ENCODE measurements at places on chromosomes 16 and 17.

DNA sequence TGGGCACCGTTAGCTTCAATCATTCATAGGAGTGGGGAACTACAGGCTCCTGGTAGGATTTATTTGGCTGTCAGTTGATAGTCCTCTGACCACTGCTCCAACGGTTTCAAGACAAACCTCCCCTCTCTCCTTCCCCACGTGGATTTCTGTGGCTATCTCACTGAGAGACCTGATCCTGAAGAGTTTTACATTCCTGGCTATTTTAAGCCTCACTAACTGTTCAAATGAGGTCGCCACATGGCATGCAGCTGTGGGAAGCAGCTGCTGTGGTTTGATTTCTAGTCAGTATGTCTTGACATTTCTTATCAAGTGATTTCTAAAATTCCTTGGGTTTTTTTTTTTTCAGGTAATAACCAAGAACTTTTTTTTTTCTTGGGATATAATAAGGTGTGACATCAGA is 38.3 kb downstream of the CDK5R1 start:
- DNase-seq: no peak

GRCh38 chr17:74212209-74212912 is 1.0 kb upstream of the TTYH2 start:
- no peak for DNase-seq

DNA sequence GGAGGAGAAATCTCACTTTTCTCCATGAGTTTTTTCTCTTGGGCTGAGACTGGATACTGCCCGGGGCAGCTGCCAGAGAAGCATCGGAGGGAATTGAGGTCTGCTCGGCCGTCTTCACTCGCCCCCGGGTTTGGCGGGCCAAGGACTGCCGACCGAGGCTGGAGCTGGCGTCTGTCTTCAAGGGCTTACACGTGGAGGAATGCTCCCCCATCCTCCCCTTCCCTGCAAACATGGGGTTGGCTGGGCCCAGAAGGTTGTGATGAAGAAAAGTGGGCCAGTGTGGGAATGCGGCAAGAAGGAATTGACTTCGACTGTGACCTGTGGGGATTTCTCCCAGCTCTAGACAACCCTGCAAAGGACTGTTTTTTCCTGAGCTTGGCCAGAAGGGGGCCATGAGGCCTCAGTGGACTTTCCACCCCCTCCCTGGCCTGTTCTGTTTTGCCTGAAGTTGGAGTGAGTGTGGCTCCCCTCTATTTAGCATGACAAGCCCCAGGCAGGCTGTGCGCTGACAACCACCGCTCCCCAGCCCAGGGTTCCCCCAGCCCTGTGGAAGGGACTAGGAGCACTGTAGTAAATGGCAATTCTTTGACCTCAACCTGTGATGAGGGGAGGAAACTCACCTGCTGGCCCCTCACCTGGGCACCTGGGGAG is 19.1 kb downstream of the NGFR start:
- DNase-seq: no peak

- DNase-seq: no peak
These were observed 26.5 kb upstream of the SLC39A11 start for GRCh38 chr17:73118951-73119391.

DNA sequence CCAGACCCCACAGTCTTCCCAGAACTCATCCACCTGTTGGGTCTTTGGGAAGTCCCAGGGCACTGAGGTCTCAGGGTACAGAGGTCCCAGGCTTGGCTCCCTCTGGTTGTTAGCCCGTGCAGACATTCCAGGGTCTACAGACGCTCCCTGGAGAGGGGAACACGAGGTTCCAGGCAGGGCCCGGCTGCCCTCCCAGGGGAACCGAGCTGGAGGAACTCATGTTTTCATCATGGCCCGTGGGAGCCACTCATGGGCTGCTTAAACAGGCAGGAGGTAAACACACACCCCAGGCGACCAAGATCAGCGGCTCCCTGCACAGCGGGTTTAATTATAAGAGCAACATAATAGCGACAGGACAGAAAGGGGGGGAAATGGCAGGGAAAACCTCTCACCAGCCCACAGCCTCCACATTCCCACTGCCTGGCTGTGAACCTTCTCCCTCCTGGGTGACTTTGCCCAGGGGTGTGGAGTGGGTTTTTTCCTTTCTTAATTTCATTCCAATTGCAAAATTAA is 36.5 kb downstream of the TRARG1 start:
- no peak for DNase-seq

GRCh38 chr17:18246880-18247612 is 11.5 kb downstream of the FLII start:
- no peak for DNase-seq

DNA sequence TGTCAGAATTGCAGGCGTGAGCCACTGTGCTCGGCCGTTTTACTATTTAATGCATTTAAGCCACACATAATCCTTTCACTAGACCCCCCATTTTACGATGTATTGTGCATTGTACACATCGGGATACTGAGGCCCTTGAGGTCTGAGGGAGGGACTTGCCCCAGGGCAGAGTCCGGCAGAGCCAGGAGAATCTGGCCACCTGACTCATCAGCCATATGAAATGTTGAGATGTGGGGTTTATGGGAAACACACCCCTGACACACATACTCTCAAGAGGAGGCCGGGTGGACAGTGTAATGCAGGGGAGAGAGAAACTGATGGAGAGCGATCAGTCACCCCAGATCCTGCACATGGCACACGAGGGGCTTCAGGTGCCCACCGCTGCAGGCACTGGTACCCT is 196.6 kb downstream of the ZNF423 start:
- no peak for DNase-seq

DNA sequence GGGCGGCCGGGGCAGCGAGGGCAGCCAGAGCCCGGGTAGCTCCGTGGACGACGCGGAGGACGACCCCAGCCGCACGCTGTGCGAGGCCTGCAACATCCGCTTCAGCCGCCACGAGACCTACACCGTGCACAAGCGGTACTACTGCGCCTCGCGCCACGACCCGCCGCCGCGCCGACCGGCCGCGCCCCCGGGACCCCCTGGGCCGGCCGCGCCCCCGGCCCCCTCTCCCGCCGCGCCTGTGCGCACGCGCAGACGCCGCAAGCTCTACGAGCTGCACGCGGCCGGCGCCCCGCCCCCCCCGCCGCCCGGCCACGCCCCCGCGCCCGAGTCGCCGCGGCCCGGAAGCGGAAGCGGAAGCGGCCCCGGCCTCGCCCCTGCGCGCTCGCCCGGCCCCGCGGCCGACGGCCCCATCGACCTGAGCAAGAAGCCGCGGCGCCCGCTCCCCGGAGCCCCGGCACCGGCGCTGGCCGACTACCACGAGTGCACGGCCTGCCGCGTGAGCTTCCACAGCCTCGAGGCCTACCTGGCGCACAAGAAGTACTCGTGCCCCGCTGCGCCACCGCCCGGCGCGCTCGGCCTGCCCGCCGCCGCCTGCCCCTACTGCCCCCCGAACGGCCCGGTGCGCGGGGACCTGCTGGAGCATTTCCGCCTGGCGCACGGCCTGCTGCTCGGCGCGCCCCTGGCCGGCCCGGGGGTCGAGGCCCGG is 36.1 kb upstream of the ZC3H18 start:
- DNase-seq: peak; percentile 66

GRCh38 chr16:84260766-84261554 is 21.1 kb upstream of the KCNG4 start:
- DNase-seq: no peak

DNA sequence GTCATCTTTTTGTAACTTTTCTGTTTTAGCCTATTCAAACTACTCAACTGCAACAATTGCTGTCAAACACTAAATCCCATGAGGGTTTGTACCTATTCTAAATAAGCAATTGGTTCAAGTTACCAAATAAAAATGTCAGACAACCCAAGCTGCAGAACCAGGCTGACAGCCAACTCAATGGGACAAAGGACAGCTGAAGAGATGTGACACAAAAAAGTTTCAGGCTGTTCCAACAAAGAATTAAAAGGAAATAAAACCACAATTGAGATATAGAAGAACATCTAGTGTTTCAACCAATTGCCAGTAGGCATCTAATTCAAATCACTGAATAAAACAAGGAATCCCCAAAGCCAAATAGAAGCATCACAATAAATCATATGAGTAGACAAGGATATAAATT is 49.3 kb downstream of the GRB7 start:
- no peak for DNase-seq

- peak; percentile 74 for DNase-seq
These were observed 135.4 kb upstream of the CHMP6 start for GRCh38 chr17:80855948-80856862.

GRCh38 chr16:47144559-47144877 is 773 bp upstream of the NETO2 start:
- DNase-seq: no peak

DNA sequence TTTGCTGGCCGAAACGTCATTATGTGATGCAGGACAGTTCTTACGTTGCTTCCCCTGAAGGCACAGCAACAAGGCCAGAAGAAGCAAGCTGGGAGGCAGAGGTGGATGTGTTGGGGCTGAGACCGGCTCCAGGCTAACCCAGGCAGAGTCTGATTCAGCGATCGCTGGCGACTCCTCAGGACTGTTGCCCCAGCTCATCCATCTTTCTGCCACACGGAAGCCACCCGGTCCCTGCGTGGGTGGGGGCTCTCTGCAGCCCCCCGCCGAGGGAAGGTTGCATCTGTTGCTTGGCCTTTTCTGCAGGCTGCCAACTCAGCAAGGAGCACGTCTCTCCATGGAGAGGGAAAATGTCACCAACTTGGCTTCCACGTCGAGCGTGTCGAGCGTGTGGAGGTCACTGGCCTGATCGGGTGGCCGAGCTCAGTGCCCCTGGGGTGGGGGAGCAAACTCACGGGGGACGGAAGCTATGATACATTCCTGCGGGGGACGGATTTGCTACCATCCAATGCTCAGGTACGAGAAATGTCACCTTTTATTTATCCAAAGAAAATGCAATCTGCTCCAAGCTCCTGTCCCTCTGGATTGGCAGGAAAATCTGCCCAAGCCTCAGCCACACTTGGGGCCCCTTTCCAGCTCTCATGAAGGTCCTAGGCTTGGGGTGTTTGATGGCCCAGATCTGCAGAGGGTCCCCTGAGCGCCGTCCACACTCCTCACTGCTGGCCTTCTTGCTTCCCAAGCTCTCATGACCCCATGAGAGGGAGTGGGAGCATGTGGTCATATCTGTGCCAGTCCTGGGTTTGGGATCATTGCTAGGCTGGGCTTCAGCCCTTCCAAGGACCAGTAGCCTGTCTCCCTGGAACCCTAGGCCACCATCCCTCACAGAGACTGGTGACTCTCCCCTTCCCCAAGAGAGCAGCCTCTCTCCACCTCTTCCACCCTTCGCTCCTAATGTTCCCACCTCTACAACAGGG is 69.4 kb downstream of the RPH3AL start:
- no peak for DNase-seq

DNA sequence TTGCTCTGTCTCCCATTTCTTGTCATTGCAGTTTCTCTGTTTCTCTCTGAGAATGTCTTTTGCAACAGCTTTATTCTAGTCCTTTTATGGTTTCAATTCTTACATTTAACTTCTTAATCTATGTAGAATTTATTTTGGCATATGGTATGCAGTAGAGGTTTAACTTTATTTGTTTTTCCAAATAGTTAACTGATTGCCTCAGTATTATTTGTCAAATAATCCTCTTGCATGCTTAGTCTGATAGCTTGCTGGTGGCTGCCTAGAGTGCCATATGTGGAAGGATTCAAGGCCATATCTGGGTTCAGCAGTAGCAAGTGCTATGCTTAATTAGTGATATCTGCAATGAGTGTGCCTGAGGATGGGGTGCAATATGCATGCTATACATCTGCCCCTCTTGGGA is 6.9 kb downstream of the SNTB2 start:
- no peak for DNase-seq

DNA sequence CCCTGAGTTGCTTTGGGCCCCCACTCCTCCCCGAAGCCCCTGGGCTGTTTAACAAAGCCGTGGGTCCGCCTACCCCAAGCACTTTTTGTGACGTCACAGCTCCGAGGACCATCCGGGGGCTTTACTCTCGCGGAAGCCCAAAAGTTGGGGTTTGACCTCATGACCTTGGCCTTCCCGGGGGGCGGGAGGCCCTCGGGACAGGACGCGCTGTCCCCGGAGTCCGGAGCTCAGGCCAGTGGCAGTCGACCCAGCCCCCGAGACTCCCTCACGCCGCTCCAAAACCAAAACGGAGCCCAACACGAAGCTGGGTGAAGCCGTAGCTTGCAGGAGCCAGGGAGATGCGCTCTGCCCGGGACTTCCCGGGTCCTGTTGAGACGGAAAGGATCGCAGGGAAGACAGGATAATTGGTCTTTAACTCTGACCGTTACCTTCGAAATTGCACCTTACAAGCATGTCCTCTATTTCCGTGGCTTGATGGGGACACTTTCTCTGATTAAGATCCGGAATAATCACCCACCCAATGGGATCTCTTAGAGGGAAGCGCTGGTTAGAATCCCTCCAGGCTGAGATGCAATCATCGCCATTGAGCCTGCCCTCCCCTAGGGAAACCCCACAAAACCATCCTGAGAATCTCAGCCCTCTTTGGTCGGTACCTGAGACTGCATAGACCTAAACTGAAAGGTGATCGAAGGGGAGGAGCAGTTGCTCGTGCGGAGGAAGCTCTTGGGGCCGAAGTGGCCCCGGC is 4.9 kb upstream of the SOX9 start:
- no peak for DNase-seq

GRCh38 chr17:71023249-71024030 is 854.1 kb downstream of the KCNJ2 start:
- no peak for DNase-seq

- no peak for DNase-seq
These were observed 223.8 kb downstream of the SOX9 start for GRCh38 chr17:72344613-72345012.

DNA sequence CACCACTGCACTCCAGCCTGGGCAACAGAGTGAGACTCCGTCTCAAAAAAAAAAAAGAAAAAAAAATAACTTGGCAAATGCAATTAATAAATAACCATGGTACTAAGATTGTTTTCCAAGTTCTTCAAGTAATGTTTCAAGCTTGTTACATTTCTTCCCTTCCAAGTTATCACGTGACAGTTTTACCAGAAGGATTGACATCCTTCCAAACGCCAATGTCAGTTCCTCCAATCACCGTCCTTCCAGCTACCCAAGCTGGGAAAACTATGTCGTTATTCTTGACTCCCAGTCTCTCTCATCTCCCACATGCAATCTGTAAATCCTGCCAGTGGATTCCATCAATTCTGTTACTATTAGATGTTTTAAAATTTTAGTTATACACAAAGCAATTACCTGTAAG is 3.9 kb upstream of the PHAF1 start:
- no peak for DNase-seq
